RWPE2 (cell line): ENCODE measurements at places on chromosomes 5 and 9.

GRCh38 chr9:81563020-81563407 lies 126.3 kb downstream of the TLE1 start:
- no peak for DNase-seq
- peak overlapping the region; percentile 80 for H3K27ac ChIP-seq
- H3K27me3 ChIP-seq, result no peaks in the 10 kb centered on the region
- peaks cover 45% of the 10 kb centered on the region for H3K4me1 ChIP-seq
- no peak overlapping the region for H3K4me3 ChIP-seq
- H3K36me3 ChIP-seq, result no peaks in the 10 kb centered on the region

GRCh38 chr5:56440871-56441740 lies 208.0 kb upstream of the ANKRD55 start:
- DNase-seq, result no peak
- H3K36me3 ChIP-seq, result no peaks in the 10 kb centered on the region
- peak overlapping the region; percentile 3 for H3K27ac ChIP-seq
- H3K27me3 ChIP-seq, result no peaks in the 10 kb centered on the region

- no peak overlapping the region for H3K4me3 ChIP-seq
- no peak for DNase-seq
- no peaks in the 10 kb centered on the region for H3K36me3 ChIP-seq
- H3K27me3 ChIP-seq, result no peaks in the 10 kb centered on the region
Observed at GRCh38 chr5:68007451-68007850, 208.1 kb upstream of the PIK3R1 start.

- H3K27ac ChIP-seq, result no peak overlapping the region
- no peaks in the 10 kb centered on the region for H3K27me3 ChIP-seq
- H3K4me1 ChIP-seq, result peaks cover 4% of the 10 kb centered on the region
Observed at GRCh38 chr5:55540024-55540423, 5.3 kb upstream of the PLPP1 start.

- H3K4me1 ChIP-seq, result peaks cover 14% of the 10 kb centered on the region
- DNase-seq, result no peak
- H3K36me3 ChIP-seq, result peaks cover 49% of the 10 kb centered on the region
- peak overlapping the region; percentile 90 for H3K4me3 ChIP-seq
Observed at GRCh38 chr5:172835290-172835993, 1.4 kb downstream of the ERGIC1 start.

GRCh38 chr9:123725389-123725788 lies 204.5 kb downstream of the DENND1A start:
- no peak overlapping the region for H3K4me3 ChIP-seq
- H3K4me1 ChIP-seq, result no peaks in the 10 kb centered on the region
- no peak overlapping the region for H3K27ac ChIP-seq

GRCh38 chr5:89991592-89991991 lies 418.0 kb downstream of the CETN3 start:
- H3K27me3 ChIP-seq, result peaks cover 3% of the 10 kb centered on the region
- H3K27ac ChIP-seq, result no peak overlapping the region
- no peaks in the 10 kb centered on the region for H3K4me1 ChIP-seq
- no peak overlapping the region for H3K4me3 ChIP-seq
- no peak for DNase-seq

- no peak overlapping the region for H3K27ac ChIP-seq
- no peaks in the 10 kb centered on the region for H3K27me3 ChIP-seq
- no peak overlapping the region for H3K4me3 ChIP-seq
- DNase-seq, result no peak
- no peaks in the 10 kb centered on the region for H3K4me1 ChIP-seq
Observed at GRCh38 chr9:128707446-128707845, 5.1 kb downstream of the PKN3 start.

DNA sequence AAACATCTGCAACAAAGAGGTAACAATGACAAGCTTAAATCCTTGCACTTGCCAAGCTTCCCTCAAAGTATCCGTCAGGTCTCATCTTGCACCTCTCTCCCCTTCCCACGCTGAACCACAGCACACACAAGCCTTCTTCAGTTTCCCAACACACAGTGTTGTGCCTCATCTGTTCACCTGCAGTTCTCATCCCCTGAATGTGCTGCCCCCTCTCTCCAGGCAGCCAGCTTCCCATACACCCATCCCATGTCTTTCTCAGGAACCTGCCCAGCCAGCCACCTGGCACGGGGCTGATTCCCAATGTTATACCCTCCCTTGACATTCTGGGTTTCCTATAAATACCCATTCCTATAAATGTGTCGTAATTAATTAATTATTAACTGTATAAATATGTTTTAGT lies 314.8 kb downstream of the PRELID2 start:
- no peaks in the 10 kb centered on the region for H3K36me3 ChIP-seq
- no peaks in the 10 kb centered on the region for H3K27me3 ChIP-seq
- no peak overlapping the region for H3K4me3 ChIP-seq

DNA sequence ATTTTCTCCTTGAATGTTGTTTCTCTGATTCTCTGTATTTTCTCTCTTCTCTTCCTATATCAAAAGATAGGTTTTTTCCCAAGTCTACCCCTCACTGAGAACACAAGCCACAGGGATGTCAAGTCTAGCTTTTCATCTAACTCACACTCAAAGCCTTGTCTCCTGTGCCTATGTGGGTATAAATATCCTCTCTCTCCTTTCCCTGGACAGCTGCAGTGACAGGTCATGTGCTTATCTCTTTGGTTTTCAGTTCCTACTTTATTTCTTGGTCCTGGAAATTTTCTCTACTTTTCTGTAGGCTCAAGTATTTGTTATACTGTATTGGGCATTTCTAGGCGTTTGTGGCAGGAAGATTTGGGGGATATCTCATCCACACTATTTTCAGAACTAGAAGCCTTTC lies 182.4 kb upstream of the MVB12B start:
- DNase-seq, result no peak
- H3K27me3 ChIP-seq, result peaks cover 26% of the 10 kb centered on the region
- no peaks in the 10 kb centered on the region for H3K36me3 ChIP-seq
- H3K4me3 ChIP-seq, result no peak overlapping the region
- no peak overlapping the region for H3K27ac ChIP-seq

GRCh38 chr5:36897616-36898015 lies 21.0 kb downstream of the NIPBL start:
- DNase-seq, result no peak
- no peak overlapping the region for H3K4me3 ChIP-seq
- H3K36me3 ChIP-seq, result no peaks in the 10 kb centered on the region

GRCh38 chr9:5510360-5510931 lies at the start of gene PDCD1LG2:
TSS of gene PDCD1LG2 (plus strand) at chr9:5510531. CDS start at chr9:5522547, 12,016 bp downstream.
- peaks cover 30% of the 10 kb centered on the region for H3K4me1 ChIP-seq
- peak within 1 kb of the TSS; percentile 17 for H3K4me3 ChIP-seq
- no peaks in the 10 kb centered on the region for H3K27me3 ChIP-seq
- H3K27ac ChIP-seq, result peak within 1 kb of the TSS; percentile 98
- no peaks in the 10 kb centered on the region for H3K36me3 ChIP-seq
- DNase-seq, result no peak

- DNase-seq, result no peak
- H3K27me3 ChIP-seq, result no peaks in the 10 kb centered on the region
- H3K27ac ChIP-seq, result no peak overlapping the region
- no peak overlapping the region for H3K4me3 ChIP-seq
- H3K36me3 ChIP-seq, result no peaks in the 10 kb centered on the region
- H3K4me1 ChIP-seq, result no peaks in the 10 kb centered on the region
Observed at GRCh38 chr9:120001536-120001935, 578.4 kb downstream of the CDK5RAP2 start.

DNA sequence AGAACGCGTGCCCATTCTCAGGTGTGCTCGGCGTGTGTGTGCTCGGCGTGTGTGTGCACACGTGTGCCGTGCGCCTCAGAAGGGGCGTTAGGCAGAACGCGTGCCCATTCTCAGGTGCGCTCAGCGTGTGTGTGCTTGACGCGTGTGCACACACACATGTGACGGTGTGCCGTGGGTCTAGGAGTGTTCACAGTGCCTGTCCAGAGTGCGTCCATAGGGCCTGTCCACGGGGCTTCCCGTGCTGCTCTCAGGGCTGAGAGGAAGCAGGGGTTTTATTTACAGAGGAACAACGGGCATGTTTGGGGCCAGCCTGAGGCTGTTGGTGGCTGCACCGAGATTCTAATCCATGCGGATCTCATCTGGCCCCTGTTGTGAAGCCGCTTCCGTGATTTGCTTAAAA lies 14.2 kb upstream of the AHRR start:
- DNase-seq, result peak; percentile 49
- no peaks in the 10 kb centered on the region for H3K27me3 ChIP-seq
- H3K4me3 ChIP-seq, result no peak overlapping the region
- H3K27ac ChIP-seq, result no peak overlapping the region

DNA sequence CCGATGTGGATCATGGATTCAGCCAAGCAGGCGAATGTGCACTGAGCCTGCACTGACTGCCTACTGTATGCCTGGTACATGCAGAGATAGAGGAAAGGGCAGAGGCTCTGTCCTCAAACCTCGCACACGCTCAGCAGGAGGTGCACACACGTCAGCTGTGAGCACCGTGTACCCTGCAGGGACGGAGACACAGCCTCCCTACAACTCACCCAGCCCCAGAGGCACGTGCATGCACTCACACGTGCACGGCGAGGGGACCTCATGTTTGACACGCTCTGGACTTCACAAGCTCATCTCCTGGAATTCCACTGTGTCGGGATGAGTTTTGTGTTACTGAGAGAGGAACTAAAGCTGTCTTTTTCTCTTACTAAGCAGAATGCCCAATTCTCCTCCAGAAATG lies 48.4 kb downstream of the IRX2 start:
- peaks cover 3% of the 10 kb centered on the region for H3K27me3 ChIP-seq
- no peaks in the 10 kb centered on the region for H3K4me1 ChIP-seq
- no peak overlapping the region for H3K27ac ChIP-seq
- H3K4me3 ChIP-seq, result no peak overlapping the region

GRCh38 chr5:121693864-121694263 lies 157.8 kb upstream of the FTMT start:
- H3K27ac ChIP-seq, result no peak overlapping the region
- peaks cover 5% of the 10 kb centered on the region for H3K4me1 ChIP-seq
- peaks cover 3% of the 10 kb centered on the region for H3K27me3 ChIP-seq
- no peak overlapping the region for H3K4me3 ChIP-seq
- DNase-seq, result no peak

- no peak overlapping the region for H3K4me3 ChIP-seq
- H3K27ac ChIP-seq, result no peak overlapping the region
- H3K27me3 ChIP-seq, result peaks cover 3% of the 10 kb centered on the region
Observed at GRCh38 chr5:163551156-163551555, 45.7 kb downstream of the MAT2B start.

DNA sequence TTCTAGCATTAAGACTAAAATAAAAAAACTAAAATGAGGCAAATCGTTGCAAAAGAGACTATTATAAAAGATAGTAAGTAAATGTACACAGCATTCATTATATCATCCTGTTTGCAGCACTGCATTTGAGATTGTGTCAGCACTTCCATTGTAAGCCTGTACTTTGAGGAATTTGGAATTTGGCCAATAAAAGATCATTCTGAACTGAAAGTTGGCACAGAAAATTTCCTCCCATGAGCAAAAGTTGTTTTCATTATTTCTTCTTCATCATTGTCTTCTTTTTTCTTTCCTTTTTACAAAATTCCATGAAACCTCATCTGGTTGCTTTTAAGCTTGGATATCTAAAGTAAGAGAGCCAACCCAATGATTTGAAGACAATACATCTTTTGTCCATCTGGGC lies 199.3 kb upstream of the ADAMTSL1 start:
- H3K4me1 ChIP-seq, result peaks cover 18% of the 10 kb centered on the region
- DNase-seq, result no peak
- H3K27me3 ChIP-seq, result no peaks in the 10 kb centered on the region
- H3K27ac ChIP-seq, result peak overlapping the region; percentile 61
- H3K36me3 ChIP-seq, result no peaks in the 10 kb centered on the region

- peak overlapping the region; percentile 13 for H3K27ac ChIP-seq
- peaks cover 29% of the 10 kb centered on the region for H3K4me1 ChIP-seq
- no peaks in the 10 kb centered on the region for H3K36me3 ChIP-seq
- H3K27me3 ChIP-seq, result no peaks in the 10 kb centered on the region
- no peak overlapping the region for H3K4me3 ChIP-seq
Observed at GRCh38 chr9:128145536-128145935, 3.7 kb upstream of the LCN2 start.

DNA sequence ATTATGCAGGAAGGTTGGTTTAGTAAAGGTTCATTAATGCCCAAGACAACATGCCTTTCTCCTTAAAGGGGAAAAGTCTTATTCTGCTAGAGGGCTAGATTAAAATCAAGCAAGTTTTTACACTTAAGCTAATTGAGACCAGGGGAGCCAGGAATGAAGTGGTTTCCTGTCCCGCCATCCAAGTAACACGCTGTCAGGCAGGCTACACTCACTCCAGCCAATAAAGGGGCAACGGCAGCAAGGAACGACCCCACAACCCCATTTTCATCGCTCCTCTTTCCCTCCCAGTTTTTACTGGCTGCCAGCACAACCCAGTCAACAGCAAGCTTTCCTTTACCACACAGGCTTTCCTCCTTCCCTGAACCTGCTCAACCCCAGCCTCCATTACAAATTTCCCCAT lies 225.1 kb downstream of the DCP2 start:
- no peak overlapping the region for H3K4me3 ChIP-seq
- no peaks in the 10 kb centered on the region for H3K27me3 ChIP-seq
- H3K27ac ChIP-seq, result peak overlapping the region; percentile 62

GRCh38 chr5:80568251-80568650 lies 1.8 kb downstream of the ANKRD34B start:
- no peak overlapping the region for H3K4me3 ChIP-seq
- no peak for DNase-seq
- H3K27ac ChIP-seq, result no peak overlapping the region
- no peaks in the 10 kb centered on the region for H3K36me3 ChIP-seq
- peaks cover 69% of the 10 kb centered on the region for H3K27me3 ChIP-seq
- no peaks in the 10 kb centered on the region for H3K4me1 ChIP-seq
